ENCODE measurements at places on chromosomes 4 and X.

- no peak for DNase-seq
These were observed 316.8 kb upstream of the ZCCHC13 start for GRCh38 chrX:73987166-73987565.

- DNase-seq, result no peak
These were observed 47.5 kb upstream of the RAP2C start for GRCh38 chrX:132266583-132267355.

DNA sequence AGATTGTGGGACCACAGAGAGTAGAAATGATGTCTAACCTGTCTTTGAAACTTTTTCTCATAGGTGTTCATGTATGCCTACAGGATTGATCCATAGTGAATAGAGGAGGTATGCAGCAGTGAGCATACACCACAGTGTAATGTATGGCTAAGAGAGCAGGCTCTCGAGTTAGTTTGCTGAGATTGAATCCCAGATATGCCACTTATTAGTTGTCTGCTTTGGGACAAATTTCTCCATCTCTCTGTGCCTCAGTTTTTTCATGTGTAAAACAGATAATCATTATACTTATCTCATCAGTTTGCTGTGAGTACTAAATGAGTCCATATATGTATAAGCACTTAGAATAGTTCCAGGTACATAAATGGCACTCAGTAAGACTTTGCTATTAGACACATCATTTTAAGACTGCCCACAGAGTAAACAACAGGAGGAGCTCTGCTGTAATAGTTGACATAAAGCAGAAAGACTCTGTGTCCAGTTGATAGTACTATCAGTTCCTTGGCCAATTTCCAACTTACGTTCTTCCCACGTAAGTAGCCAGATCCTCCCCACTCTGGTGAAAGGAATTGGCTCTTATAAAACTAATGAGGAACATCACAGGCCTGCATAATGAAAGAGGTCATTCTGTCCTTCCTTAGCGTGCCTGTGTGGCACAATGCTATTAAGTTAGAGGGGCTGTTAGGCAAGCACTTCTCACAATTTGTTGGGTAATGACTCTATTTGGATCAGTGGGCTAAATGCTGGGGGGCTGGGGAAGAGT lies 20.7 kb upstream of the RNF150 start:
- no peak for DNase-seq

GRCh38 chrX:56738670-56739069 lies 9.6 kb downstream of the NBDY start:
- no peak for DNase-seq

DNA sequence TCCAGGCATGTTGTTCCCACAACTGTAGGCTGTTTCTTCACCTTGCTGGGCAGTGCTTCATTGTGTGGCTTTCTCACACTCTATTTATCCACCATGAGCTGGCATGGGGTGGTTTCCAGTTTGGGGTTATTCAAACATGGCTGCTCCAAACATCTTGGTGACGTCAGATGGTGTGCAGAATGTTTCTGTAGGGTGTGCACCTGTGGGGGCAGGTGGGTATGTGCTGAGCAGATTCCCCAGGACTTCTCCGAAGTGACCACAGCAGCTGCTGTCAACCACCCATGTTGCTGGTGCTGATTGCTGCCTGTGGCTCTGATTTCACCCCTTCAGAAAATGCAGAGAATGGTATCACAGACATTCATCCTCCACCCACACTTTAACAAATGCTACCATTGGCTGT lies 5.0 kb upstream of the PSAPL1 start:
- DNase-seq, result no peak

DNA sequence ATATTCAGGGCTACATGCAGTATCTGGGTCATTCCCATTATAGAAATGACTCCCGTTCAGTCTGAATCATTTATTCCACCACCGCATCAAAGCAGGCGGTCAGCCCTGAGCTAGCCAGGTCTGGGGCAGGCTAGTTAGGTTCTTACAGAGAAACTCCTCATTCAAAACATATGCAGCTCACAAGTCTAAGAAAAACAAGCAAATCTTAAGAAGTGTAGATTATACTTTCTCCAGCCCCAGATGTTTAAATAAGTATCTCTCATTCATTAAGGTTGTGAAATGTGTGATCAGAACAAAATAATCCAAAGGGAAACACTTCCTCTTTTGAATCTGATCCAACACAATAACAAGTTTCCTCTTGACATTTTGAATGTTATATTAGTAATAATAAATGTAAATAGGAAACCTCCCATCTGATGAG lies 441.9 kb downstream of the INPP4B start:
- DNase-seq, result no peak

DNA sequence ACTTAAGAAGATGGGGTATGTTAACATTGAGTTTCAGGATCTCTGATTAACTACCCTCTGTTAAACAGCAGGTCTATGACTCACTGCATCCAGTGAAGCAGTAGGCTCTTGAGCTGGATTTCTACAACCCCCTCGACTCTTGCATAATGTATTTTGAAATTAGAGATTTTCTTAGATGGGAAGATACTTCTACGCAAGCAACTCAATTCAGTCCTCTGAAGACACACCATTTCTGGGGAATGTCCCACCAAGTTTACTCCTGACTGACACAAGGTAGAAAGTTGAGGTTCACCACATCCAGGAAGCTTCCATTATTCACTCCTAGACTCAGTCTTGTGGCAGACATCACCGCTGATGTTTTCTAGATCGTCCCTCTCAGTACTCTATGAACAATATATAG lies 12.9 kb downstream of the PALLD start:
- DNase-seq, result no peak

- no peak for DNase-seq
These were observed 9.4 kb upstream of the CLDN34 start for GRCh38 chrX:9957743-9958142.

GRCh38 chr4:142846108-142846728 lies at the start of gene INPP4B:
Gene INPP4B (minus strand): TSS chr4:142846301.
- no peak for DNase-seq

DNA sequence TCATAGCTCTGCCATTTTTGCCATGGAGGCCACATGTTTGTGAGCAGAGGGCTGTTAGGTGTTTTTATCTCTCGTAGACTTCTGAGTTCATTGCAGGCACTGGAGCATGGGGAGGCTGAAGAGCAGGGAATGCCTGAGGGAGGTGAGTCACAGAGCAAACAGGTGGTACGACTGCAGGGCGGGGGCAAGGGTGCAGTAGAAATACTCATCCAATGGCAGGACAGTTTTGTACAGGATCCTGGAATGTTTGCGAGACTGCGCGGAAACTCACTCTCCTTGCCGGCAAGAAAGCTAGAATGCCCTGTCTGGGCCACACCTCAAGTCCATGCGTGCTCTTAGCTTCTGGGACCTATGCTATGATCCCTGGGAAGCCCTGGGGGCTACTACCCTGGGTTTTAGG lies 20.0 kb upstream of the VCX2 start:
- no peak for DNase-seq

DNA sequence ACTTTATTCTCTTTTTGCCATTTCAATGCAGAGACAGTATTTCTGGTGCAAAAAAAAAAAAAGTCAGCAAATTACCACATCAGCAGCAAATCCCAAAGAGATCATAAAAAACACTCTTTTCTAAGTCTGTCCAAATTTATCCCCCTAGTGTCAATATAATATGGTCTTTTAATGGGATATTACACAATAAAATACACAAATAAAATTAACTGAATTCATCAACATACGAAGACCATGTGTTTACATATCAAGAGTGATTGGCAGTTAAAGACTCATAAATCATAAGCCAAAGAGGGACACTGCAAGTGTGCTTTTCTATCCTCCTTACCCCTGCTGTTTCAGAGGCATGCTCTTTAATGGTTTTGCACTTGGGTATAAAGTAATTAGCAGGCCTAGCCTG lies 340.2 kb upstream of the DKK2 start:
- no peak for DNase-seq

DNA sequence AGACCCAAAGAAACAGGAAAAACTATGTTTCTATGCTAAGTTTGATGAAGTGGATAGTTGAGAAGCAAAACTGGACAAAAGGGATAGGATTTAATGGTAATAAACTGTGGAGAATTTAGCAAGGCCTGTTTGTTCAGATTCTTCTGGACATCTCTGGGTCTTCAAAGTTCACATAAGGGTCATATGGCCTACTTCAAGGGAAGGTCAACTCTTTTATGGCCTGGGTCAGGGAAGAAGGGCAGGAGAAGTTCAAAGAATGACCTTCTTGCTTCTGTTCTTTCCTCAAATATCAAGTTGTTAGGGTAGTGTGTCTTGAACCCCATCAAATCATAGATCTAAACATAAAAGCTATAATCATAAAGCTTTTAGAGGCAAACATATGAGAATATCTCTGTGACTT lies 102.7 kb downstream of the SOWAHB start:
- DNase-seq, result no peak

DNA sequence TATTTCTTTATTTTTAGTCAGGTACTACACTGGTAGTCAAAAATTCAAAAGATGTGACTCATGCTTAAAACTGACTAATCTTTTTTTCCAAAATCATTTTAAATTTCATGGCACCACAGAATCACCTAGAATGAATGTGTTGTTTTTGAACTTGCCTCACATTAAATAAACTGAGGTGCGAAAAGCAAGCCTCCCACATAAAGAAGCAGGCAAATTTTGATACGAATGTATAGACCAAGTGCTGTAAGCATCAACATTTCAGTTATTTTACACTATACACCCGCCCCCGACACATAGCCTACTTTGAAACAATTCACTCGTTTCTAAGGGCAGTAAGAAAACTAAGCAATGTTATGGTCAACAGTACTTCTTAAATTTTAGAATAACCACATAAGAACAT lies 94.3 kb downstream of the MRPL1 start:
- DNase-seq, result no peak

DNA sequence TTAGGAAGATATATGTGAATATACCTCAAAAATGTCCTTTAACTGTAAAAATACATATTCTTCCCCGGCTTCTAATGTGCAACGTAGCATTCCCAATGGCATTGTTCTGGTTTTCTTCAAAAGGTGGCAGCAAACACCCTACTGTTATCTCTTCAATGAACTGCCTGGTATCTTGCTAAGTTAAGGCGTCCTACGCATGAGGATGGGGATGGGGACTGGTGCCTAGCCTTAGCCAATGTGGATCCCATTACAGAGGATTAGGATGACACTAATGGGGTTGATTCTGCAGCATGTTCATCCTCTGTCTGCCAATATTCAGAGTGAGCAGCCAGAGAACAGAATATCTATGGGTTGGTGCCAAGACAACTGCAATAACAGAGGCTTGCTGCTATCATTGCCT lies 334.9 kb upstream of the ADGRL3 start:
- no peak for DNase-seq

DNA sequence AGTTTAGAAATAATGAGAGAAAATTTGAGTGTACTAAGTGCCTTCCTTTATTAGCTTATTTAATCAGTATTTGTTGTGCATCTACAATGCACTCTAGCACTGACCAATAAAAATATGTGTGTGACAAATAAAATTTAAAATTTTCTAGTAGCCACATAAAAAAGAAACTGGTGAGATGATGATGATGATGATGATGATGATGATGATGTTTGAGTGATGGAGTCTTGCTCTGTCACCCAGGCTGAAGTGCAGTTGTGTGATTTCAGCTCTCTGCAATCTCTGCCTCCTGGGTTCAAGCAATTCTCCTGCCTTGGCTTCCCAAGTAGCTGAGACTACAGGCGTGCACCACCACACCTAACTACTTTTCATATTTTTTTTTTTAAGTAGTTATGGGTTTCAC lies 110.2 kb downstream of the RNF150 start:
- no peak for DNase-seq

GRCh38 chrX:27565992-27566391 lies 24.2 kb upstream of the DCAF8L2 start:
- DNase-seq, result no peak

DNA sequence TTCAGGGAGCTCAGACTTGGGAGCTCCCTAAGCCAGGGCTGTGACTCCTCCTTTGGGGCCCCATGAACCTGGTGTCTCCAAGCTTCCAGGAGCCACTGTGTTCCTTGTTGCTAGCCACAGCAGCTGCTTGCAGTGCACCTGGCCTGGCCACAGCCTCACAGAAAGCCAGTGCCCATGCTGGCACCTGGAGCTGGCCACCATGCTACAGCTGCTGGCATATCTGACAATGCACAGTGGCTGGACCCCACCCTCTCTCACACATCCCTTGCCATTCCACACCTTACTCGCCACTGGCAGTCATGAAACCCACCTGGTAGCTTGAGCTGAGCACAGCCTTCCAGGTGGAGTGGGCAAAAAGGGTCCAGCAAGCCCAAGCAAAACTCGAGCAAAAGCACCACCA lies 441.7 kb downstream of the ARAP2 start:
- no peak for DNase-seq

GRCh38 chrX:67893931-67894330 lies 350.1 kb downstream of the AR start:
- no peak for DNase-seq

DNA sequence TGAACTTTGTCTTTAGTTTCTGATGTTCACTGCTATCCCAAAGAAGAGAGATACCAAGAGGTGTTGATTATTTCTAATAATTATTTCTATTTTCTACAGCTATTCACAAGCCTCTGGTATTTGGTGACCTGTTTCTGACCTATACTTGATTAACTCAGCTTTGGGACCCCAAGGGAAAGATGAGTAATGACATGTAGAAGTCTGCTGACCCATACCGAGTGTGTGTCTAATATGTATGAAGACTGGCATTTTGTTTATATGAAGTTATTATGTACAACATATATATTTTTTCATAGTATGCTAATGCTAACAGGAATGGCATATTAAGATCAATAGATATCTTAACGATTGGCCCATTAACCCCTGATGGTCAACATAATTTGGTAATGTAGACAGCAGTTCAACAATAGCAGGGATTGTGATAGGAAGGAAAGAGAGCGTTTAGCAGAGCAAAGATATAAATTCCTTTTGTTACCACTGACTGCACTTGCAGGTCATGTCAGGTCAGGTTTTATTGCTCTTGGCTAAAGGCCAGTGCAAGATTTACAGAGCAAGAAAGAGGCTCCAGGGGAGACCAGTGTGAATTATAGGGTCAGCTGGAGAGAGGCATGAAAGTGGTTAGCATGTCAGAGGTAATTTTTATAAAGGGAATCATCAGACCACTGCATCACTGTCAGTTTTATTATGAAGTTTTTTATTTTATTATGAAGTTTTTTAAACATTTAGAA lies 94.7 kb upstream of the DIPK2B start:
- DNase-seq, result peak; percentile 24

DNA sequence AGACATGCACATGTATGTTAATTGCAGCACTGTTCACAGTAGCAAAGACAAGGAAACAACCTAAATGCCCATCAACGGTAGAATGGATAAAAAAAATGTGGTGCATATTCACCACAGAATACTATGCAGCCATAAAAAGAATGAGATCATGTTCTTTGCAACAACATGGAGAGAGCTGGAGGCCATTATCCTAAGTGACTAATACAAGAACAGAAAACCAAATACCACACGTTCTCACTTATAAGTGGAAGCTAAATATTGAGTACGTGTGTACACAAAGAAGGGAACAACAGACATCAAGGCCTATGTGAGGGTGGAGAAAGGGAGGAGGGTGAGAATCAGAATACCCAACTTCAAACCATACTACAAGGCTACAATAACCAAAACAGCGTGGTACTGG lies 17.4 kb upstream of the LNX1 start:
- no peak for DNase-seq

- no peak for DNase-seq
These were observed 581.5 kb downstream of the STIM2 start for GRCh38 chr4:27442146-27442545.

Measured in HS-27A (cell line).